ENCODE measurements at places on chromosomes 6 and 20.

- no peak for DNase-seq
Observed at GRCh38 chr6:90459225-90459758, 127.6 kb downstream of the MAP3K7 start.

- DNase-seq = no peak
Observed at GRCh38 chr6:13000537-13000936, 284.0 kb downstream of the PHACTR1 start.

DNA sequence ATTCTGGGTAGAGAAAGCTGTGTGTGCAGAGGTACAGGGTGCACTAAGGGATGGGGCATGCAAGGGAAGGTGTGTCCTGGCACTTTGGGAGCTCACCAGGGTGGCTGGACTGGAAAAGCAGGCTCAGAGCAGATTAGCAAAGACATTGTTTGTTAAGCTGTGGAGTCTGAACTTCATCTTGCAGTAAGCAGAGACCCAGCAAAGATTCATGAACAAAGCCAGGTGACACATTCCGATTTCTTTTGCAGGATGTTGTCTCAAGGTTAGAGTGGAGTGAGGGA, 28.8 kb downstream of the DUSP22 start:
- DNase-seq = no peak

GRCh38 chr6:36563928-36564284, 16.6 kb upstream of the STK38 start:
- DNase-seq = no peak

DNA sequence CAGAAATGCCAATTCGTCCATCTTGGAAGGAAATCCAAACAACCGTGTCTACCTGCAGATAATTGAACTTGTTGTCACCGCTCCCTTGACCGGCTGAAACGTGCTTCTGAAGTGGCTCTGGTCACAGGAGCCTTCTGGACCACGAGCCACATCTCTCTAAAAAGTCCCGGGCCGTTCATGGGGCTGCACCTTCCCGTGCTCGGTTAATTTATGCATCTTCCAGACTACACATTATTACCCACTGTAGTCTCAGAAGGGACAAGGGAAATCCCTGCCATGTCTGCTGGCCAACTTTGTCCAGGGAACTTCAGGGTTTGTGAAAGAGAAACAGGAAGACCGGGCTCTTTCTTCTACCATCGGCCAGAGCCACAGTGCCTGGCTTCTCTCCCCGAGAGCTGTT, 63.4 kb upstream of the MPC1 start:
- no peak for DNase-seq

DNA sequence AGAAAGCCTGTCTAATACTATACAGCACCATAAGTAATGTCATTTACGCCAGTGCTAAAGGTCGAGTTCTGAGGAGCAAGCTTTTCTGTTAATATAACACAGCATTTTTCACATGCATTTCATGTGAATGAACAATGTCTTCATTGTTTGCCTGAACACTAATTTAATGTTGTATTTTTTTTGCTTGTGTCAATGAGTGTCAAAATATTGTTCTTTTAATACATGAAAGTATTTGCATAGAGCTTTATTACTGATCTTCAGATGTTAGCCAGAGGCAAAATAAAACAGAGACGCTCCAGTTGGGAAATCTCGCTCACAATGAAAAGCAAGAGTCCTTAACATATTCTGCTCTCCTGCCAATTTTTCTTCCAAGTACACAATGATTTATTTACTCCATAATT, 151.8 kb downstream of the FOXC1 start:
- DNase-seq = no peak

DNA sequence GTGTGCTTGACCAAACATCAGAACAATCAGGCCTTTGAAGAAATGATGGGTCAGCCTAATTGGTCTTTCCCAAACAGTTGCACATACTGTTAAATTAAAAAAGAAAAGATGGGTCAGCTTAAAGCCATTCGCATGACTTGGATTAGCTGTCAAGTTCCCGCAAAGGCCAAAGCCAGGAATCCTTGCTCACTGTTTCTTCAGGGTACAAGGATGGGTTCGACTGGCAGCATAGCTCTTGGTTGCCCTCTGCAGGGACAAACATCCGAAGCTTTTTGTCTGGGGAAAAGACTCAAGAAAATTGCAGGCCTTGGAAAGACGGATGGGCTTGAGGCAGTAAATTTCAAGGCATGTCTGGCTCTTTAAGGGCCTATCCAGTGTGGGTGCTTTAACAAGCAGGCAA, 168.0 kb downstream of the HDGFL1 start:
- peak; percentile 60 for DNase-seq

- DNase-seq = no peak
Observed at GRCh38 chr6:85163156-85164080, 286.5 kb upstream of the NT5E start.

- no peak for DNase-seq
Observed at GRCh38 chr6:163708466-163708865, 293.9 kb downstream of the QKI start.

GRCh38 chr6:9455864-9456658, 958.8 kb downstream of the TFAP2A start:
- peak; percentile 3 for DNase-seq

GRCh38 chr6:145626857-145627256, 108.5 kb downstream of the EPM2A start:
- no peak for DNase-seq
